Adrenal gland (tissue), 19 donors: ENCODE measurements at places on chromosomes 12 and 14. TPM values are rescaled to one million over a fixed set of nuclear protein-coding genes. Genes with fewer than 3 reads are reported as not detected.

- DNase-seq, result no peak
Measured at GRCh38 chr12:26434299-26435068, 239.1 kb downstream of the SSPN start.

- no peak for DNase-seq
Measured at GRCh38 chr12:28993720-28994119, 155.4 kb upstream of the FAR2 start.

DNA sequence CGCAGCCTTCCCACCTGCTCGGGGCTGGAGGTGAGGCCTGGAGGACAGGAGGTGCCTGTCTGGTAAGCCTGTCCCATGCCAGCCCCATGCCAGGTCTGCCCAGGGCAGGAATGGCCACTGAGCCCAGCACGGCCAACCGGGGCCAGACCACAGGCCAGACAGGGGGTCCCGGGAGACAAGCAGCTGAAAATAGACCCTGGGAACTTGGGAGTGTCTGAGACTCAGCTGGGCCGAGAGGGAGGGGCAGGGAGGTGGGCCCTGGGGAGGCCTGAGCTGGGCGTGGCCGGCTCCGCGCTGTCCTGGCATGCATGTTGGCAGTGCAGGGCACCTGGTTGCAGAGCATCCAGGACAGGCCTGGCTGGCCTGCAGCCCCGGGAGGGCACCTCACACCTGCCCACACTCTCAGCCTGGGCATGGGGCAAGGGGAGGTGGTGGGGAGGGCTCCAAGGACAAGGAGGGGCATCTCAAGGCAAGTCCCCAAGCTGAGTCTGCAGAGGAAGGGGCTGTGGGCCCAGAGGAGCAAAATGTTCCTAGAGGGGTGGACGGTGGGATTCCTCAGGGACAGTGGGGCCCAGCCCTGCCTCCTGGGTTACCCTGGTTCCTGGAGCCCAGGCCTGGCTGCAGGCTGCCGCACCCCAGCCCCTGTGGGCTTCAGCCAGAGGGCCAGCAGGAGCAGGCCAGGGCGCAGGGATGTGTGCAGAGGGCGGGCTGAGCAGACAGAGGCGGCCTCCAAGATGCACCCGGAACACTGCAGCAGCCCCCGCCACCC, 3.2 kb upstream of the CRIP1 start:
- DNase-seq, result no peak

GRCh38 chr12:28033538-28033915, 61.0 kb upstream of the PTHLH start:
- no peak for DNase-seq

- DNase-seq, result no peak
Measured at GRCh38 chr14:97976861-97977260, 1179.7 kb downstream of the VRK1 start.

GRCh38 chr12:55974308-55974730, 441 bp downstream of the RAB5B start:
- DNase-seq, result peak; percentile 82

DNA sequence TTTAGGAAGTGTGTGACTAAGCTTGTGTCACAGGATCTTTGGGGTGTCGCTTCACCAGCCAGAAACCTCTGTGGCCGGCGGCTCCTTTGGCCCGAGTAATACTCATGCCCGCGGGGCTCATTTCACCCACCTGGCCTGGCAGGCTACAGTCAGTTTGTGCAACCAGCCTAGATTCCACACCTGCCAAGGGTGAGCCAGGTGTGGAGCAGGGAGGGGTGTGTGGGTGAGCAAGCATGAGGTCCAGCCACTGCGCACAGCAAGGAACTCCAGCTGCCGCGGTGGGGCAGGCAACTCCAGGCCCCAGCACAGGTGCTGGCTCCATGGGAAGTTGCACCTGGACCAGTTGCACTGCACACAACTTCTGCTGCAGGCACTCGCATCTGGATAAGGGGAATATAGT, 462.3 kb upstream of the LRFN5 start:
- DNase-seq, result no peak

DNA sequence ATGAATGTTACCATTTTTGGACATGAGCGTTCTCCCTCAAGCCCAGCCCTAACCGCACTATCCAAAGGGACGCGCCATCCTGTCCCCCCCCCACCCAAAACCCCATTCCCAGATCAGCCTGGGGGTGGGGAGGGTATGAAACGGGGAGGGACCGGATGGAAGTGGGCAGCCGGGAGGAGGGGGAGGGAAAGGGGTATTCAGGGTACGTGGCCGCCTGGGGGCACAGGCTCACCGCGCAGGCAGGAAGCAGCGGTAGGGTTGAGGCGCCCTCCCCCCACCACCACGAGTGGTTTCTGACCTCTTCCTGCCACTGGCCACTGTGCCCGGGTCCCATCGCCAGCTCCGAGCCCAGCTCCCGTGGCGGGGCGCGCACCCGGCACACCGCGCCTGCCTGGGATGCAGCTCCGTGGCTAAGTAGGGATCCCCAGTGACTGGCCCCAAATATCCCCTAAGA, 1.4 kb downstream of the ACTN1 start:
- DNase-seq, result peak; percentile 58

Gene AMN
- polyA plus RNA-seq, result 0.48 TPM

Gene COQ10A
- polyA plus RNA-seq, result 47.6 TPM

Gene PLCZ1
- not detected for polyA plus RNA-seq

Gene KLHDC1
- polyA plus RNA-seq, result 3.2 TPM

Gene B4GALNT1
- polyA plus RNA-seq, result 1.0 TPM

Gene GSC
- polyA plus RNA-seq, result 0.61 TPM

Gene CYP27B1
- polyA plus RNA-seq, result 2.5 TPM
